CD4-positive, alpha-beta T cell treated with Interferon gamma for 1 hour (primary cell): ENCODE measurements at places on chromosomes 16 and 17.

DNA sequence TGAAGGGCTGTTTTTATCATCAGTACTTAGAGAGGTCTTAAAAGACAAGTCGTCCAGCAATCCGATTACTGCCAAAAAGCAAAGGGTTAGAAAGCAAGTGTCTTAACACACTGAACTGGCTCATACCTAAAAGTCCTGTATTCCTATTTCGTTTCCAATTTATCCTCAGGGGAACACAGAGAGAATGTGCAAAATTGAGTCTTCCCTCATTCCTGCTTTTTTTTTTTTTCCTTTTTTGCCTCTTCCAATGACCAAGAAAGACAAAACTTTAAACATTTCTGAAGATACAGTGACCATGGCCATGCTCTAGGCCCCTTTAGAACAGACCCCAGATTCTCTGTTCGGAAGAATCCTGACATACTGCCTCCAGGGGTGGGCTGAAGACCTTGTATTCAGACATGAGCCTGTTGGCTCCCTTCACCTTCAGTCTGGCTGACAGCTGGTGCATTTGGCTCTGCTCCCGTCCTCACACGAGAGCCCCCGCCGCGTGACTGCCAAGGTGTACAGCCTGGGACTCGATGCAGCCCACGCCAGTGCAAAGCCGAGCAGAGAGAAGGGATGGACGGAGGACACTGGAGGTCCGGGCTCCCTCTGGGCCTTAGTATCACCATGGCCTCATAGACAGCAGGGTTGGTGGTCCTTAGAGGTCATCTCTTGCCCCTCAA is 47.0 kb downstream of the COTL1 start:
- DNase-seq: no peak

DNA sequence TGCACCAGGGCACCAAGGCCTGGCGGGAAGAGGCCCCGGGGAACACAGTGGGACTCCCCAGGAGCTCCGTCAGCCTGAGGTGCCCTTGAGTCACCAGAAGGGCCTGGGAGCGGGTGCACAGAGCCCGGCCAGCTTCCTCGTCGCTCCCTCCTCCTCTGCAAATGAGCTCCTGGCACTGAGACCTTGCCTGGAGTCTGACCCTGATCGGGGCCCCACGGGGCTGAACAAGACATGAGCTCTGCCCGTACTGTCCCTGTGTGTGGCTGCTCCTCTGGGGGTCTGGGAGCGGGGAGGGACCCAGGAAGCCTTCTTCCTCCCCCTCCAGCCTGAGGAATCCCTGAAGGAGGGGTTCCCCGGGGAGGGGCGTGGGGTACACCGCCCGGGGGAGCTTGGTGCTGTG is 36.4 kb upstream of the SSTR5 start:
- no peak for DNase-seq

DNA sequence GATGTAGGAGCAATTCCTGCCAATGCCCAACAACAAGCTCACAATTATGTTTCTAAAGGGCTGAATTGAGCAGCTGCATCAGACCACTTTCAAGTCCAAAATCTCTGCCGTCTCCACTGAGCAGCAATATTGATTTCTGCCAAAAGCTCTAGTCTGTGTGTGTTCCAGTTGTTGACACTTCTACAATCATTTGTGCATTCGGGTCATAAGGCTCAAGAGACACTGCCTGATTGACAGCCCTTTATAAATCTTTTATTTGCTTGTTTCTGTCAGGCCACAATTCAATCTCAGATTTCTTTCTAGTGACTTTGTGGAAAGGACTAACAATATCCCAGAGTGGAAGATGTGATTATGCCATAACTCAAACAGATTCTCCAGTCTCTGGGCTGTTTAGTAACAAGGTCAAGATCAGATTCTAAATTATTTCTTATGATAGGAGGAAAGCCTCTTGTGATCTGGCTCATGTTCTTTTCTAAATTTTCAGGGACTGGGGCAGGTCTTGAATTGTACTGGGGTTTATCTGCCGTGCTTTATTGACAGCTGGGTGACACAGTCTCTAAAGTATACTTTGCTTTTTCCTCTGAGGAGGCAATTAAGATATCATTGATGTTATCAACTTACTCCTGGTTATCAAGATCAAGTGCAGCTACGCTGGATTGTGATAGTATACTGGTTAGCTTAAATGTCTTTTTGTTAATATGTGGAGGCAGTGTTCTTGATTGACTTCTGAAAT is 377.1 kb downstream of the CNTNAP4 start:
- no peak for DNase-seq

GRCh38 chr16:11224894-11225676 is 30.9 kb downstream of the SOCS1 start:
- peak; percentile 85 for DNase-seq

GRCh38 chr17:21298983-21299519 is 14.5 kb downstream of the MAP2K3 start:
- no peak for DNase-seq

DNA sequence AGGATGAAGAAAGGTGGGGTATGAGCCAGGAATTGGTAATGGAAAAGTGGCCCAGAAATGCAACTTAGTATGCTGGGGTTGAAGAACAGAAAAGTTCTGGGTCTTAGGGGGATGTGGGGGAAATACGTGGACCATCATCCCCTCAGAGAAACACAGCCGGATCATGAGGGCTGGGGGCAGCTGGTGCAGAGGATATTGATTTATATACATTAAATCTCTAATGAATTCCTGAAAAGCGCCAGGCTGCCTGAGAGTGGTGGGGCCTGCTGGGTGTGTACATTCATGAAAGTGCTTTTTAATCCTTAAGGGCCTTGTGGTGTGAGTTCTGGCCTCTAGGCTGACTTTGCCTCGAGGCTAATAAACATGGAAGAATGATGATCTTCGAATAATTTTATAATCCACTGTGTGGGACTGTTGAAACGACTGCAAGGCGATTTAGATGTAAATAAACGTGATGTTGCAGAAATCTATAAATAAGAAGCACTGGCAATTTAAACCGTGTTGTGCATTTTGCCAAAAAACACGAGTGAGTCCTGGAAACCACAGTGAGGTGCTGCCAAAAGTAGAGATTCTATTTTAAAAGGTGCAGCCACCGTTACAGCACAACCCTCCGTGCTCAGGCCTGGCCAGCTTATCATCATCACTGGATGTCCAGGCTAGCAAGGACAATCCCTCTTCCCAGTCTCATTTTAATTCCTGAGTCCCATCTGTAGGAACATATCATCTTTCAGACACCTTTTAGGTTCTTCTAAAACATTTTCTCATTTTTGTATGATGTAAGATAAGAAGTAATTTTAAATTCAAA is 32.1 kb downstream of the PRKAR1A start:
- no peak for DNase-seq

DNA sequence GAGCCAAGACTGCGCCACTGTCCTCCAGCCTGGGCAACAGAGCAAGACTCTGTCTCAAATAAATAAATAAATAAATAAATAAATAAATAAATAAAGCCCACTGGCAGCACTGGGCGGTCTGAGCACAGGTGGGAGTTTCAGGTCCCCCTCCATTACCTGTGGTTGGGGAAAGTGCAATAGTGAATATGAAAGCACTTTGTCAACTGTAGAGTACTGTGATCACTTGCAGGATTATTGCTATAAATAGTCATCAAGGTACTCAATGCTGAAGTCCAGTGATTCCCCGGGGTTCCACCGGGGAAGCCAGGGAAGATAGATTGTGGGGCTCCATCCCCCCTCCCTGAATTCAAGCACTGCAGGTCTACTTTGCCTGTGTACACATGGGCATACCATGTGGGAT is 42.7 kb upstream of the CPNE2 start:
- no peak for DNase-seq

DNA sequence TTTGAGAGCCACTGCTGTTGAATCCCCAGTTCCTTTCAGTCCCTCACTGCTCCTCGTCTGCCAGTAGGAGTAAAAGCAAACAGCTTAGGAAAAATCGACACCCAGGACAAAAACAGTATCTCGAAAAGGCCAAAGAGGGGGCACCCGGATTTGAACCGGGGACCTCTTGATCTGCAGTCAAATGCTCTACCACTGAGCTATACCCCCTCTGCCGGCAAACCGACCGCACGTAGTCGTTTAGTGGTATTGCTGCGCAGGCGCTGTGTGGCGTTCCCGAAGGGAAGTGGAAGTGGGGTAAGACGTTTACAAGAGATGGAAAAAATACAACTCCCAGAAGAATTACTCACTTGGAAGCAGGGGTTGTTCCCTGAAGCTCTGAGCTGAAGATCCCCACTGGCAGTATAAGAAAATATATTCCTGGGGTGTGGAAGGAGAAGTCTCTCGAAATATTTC is 2.2 kb upstream of the PLXDC1 start:
- DNase-seq: peak; percentile 91

- no peak for DNase-seq
These were observed 262.0 kb downstream of the CPPED1 start for GRCh38 chr16:12541672-12542071.

DNA sequence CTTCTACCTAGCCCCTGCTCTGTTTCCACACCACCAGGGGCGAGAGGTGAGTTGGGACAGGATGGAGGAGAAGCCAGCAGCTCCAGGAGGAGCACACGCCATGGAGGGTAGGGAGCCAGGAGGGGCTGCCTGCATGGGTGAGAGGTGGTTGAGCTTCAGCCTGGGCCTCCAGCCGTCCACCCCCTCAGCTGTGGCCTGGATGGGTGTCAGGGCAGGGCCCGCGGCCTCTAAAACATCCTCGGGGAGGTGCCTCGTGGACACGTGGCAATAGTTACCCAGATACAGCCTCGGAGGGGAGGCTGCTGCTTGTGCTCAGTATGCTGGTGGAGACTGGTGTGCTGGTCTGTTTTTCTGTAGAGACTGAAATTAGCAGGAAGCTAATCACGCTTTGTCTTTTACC is 104.7 kb upstream of the GSE1 start:
- DNase-seq: no peak

- DNase-seq: no peak
These were observed 97.6 kb upstream of the DNAH17 start for GRCh38 chr17:78674595-78675315.

- no peak for DNase-seq
These were observed 9.9 kb downstream of the OSBPL7 start for GRCh38 chr17:47811709-47812108.

DNA sequence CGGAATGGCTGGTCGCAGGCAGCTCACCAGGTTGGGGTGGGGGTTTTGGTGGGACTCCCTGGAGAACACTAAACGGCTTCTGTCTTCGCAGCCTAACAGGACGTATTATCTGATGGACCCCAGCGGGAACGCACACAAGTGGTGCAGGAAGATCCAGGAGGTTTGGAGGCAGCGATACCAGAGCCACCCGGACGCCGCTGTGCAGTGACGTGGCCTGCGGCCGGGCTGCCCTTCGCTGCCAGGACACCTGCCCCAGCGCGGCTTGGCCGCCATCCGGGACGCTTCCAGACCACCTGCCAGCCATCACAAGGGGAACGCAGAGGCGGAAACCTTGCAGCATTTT is 59.7 kb downstream of the PDPK1 start:
- no peak for DNase-seq

GRCh38 chr16:3652373-3653195 is 1.9 kb upstream of the DNASE1 start:
- no peak for DNase-seq

GRCh38 chr16:52547834-52548215 is 882 bp upstream of the TOX3 start:
- DNase-seq: no peak

DNA sequence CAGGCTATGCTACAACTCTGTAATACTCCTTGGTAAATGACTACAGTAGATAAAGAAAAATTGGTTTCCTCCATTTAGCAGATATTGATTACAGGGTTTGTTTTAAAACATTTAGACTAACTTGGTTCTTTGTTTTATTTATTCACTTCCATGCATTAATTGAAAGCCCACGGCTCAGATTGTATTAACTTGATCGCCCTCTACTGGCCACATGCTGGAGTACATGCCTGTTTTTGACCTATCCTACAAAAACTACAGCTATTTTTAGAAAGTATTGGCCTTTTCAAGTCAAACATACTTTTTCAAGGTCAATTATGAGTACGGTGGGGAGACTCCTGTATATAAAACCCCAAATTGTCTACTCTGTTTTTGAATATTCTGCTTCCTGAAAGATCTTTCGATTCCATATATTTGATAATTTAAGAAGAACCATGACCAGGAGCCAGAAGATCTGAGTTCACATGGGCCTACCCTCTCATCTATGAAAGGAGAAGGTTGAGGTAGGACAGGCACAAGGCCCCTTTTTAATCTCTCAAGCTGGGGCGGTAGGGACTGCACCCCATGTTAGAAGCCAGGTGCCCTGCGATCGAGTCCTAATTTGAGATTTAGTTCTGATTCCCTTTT is 51.8 kb downstream of the CA10 start:
- no peak for DNase-seq

GRCh38 chr16:11913425-11914079 is 2.2 kb downstream of the GSPT1 start:
- peak; percentile 58 for DNase-seq

DNA sequence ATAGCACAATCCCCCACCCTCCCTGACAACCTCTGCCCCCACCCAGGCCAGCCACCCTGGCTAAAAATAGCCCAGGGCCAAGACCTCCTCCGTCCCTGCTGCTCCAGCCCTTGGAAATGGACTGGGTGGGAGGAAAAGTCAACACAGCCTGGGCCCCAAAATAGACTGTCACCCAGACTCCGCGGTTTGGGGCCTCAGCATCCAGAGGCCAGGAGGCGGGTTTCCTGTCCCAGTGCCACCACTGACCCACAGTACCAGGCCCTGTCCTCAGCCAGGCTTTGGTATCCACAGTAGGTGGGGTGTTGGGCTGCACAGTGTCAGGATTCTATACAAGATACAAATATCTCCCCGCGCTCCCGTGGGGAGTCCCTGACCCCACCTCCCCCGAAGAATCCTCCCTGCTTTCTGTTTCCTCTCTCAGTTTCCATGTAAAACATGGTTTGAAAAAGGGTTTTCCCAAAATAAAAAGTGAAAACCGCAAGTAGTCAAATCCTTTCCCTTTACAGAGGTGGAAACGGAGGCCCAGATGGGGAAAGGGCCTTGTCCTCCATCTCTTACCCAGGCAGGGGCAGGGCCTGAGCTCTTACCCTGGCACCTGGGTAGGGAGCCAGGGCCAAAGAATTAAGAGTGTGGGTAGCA is 20.1 kb downstream of the CPNE2 start:
- DNase-seq: no peak

- no peak for DNase-seq
These were observed 3.3 kb downstream of the NR1D1 start for GRCh38 chr17:40097087-40097486.

GRCh38 chr16:80862160-80862705 is 57.8 kb upstream of the CDYL2 start:
- DNase-seq: no peak

DNA sequence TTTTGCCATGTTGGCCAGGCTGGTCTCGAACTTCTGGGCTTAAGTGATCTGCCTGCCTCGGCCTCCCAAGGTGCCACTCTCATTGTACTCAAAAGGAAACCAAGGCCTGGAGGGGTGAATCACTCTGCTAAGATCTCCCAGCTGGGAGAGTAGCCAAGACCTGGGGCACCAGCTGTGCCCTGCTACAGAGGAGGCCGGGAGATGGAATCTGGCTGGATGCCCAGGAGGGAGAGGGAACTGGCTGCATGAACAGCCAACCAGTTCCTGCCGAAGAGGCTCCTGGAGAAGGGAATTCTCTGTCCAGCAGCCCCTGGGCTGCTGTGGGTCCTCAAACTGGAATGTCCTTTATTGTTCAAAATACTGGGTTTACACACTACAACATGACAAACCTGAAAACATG is 238.7 kb upstream of the CIBAR2 start:
- DNase-seq: no peak
